Stimulated activated CD4-positive, alpha-beta T cell treated with anti-CD3 and anti-CD28 coated beads, TNF-alpha, amount 100 ng/mL, for 24 hours (primary cell): ENCODE measurements at places on chromosomes 7 and 10.

DNA sequence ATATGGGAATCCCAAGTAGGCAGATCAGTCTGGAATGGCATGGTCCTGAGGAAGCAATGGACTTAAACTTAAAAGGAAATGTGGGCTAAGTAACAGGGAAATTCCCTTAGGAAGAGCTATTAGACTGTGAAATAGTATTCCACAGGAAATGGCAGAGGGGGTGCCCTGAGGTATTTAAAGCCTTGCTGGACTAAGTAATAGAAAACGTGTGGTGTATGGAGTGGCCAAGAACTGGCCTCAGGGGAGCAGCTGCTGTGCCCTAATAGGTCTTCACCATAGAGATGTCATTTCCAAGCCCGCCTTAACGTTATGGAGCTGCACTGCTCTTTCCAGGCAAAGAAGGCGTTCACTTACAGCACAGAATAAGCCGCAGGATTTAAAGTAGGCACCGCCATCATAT lies 365.2 kb upstream of the ZMIZ1 start:
- DNase-seq = no peak

DNA sequence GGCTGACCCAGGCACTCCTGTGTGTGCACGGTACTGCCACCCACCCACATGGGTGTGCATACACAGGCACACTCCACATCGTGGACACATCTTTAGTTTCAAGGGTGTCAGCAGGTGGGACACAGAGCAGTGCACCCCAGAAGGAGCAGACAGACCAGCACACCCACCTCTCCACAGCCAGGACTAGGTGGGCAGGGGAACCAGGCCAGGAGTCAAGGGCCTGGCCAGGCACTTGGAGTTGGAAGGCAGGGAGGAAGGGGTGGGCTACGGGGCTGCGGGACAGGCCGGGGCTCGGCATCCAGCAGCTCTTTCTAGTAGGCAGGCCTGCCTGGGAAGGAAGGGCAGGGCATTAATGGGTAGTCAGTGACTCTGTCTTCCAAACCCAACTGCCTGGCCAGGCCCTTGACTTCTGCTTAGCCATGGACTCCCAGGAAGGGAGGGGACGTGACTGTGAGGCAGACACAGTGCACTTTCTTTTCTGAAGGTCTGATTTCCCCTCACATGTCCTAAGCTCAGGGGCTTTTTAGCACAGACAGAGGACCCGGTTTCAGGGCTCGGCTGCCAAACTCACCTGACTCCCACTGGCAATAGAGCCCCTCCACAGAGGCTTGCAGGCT lies 14.6 kb downstream of the RASGEF1A start:
- no peak for DNase-seq

- no peak for DNase-seq
Measured at GRCh38 chr7:151736403-151736909, 140.5 kb downstream of the PRKAG2 start.

- DNase-seq = no peak
Measured at GRCh38 chr7:79854621-79855020, 280.0 kb upstream of the GNAI1 start.

GRCh38 chr7:106793015-106793975 lies 71.8 kb upstream of the PIK3CG start:
- no peak for DNase-seq

GRCh38 chr10:47303105-47303504 lies 3.1 kb downstream of the GDF10 start:
- no peak for DNase-seq

DNA sequence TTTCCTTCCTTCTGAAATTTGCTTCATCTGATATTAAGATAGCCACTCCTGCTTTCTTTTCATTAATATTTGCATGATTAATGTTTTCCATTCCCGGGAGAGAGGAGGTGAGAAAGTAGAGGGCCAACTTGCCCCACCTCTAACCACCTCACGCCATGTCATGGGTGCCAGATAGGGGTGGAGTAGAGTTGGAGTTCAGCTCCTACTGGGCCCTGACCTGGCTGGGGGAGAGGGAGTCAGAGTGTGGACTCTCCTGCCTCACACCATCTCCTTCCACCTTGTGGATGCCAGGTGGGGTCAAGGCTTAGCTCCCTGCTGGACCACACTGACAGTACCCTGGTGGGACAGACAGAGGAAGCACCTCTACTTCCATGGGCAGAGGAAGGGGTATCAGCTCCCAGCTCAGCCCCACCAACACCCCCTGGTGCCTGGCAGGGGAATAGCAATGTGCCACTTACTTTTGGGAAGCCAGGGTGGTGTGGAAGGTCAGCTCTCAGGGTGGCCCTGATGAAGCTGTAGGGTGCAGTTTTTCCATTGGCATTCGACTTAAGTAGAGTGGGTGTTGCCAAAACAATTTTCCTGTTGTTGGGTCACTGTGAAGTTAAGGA lies 28.0 kb downstream of the CHST12 start:
- no peak for DNase-seq

DNA sequence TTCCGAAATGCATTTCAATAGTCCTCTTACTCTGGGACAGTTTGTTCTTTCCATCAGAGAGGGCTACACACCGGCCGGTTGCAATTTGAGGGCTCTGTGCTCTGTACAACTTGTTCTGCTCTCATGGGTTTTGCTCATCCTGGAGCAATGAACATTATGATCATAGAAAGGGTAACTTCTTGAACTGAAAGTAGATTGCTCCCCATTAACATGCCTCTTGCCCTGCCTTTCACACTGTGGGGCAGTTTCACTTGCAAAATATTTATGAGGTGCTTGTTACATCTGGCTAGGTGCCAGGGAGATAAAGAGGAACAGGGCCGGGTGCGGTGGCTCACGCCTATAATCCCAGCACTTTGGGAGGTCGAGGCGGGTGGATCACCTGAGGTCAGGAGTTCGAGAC lies 97.3 kb upstream of the MPP7 start:
- no peak for DNase-seq

DNA sequence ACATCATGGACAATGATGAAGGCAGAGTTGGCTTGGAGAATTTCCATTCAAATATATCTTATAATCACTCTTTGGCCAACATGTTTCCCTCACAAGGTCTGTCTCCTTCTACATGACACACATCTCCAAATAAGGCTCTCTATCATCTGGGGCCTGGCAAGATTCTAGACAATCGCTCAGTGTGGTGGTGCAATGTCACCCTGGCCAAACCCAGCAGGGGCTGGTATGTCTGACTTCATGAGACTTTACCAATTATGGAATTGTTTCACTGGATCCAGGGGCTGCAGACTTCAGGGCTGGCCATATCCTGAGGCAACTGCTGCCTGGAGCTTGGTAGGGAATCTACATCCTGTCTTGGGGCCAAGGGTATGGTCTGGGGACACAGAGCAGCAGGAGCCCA lies 319.0 kb downstream of the PLXNA4 start:
- DNase-seq = no peak
